Activated naive CD4-positive, alpha-beta T cell treated with anti-CD3 and anti-CD28 coated beads for 36 hours (primary cell): ENCODE measurements at places on chromosomes 3 and 15. TPM values are rescaled to one million over a fixed set of nuclear protein-coding genes. Genes with fewer than 3 reads are reported as not detected.

- DNase-seq, result no peak
Observed at GRCh38 chr3:81643721-81644120, 117.7 kb downstream of the GBE1 start.

- no peak for DNase-seq
Observed at GRCh38 chr3:182716114-182716688, 77.1 kb upstream of the ATP11B start.

GRCh38 chr3:77158730-77159581, 119.1 kb downstream of the ROBO2 start:
- no peak for DNase-seq

DNA sequence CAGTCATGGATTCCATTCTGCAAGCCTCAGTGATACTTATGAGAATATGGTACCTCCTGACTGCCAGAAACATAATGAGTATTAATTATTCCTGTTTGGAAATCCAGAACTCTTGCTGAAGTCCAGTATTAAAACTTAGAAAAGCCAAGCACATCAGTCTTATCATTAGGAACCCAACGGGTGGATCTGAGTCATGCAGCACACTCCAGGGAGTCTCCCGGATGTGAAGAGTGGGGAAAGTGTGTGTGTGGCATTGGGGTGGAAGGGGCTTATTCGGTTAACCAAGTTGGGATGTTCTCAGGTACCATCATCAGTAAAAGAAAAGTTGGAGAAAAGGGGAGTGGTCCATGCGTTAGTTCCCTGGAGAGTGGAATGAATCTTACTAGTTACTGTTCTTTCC, 181.1 kb downstream of the PLCL2 start:
- DNase-seq, result no peak

Gene PDZRN3
- not detected for total RNA-seq

Gene CD200R1
- 1.1 TPM for total RNA-seq

DNA sequence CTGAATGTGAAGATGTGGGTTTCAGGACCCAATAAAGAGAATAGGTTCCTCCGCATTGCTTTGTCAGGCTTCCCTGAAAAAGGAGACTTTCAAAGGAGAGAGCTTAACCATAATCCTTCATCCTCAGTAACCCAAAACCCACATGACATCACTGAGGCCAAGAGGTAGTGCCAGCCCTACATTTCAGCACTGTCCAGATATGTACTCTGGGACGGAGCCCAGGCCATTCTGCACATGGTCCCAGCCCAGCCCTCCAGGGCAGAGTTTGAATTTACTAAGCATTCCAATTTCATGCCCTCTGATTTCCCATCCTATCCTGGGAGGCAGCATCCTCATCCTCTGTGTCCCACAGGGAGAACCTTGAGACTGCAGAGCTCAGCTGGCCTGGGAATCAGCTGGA, 210.5 kb downstream of the GABRB3 start:
- no peak for DNase-seq

GRCh38 chr3:121871430-121871829, 22.8 kb upstream of the SLC15A2 start:
- no peak for DNase-seq

Gene GALNT15
- total RNA-seq, result not detected

DNA sequence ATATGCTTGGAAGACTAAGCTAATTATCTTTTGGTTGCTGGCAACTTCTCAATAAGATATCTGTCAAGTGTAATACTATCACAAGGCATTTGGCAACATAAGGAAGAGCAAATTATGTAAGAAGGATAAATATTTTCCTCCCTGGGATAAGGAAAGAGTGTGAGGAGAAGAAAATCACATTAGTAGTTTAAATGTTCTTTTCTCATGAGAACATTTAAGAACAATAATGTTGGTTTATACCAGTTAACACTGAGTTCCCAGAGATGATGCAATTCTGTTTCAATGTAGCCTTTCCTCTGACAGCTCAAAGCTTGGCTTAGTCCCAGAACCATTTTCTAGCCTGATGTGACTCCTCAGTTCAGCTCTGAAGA, 66.1 kb upstream of the NPHP3 start:
- no peak for DNase-seq

DNA sequence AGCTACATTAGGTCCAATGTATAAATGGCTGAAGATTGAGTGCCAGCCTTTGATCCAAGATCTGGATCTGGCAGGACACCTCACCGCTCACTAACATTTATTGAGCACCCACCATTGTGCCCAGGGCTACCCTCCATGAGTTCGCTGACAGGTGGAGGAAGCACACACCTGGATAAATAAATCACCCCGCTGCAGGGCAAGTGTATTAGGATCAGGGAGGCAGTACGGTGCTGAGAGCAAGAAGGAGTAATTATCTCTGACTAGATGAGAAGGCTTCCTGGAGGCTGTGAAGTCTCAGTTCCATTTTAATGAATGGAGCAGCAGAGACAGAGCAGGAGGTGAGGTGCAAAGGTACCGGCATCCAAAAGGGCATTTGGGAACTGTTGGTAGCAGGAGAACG, 104.1 kb downstream of the LIPC start:
- DNase-seq, result no peak

DNA sequence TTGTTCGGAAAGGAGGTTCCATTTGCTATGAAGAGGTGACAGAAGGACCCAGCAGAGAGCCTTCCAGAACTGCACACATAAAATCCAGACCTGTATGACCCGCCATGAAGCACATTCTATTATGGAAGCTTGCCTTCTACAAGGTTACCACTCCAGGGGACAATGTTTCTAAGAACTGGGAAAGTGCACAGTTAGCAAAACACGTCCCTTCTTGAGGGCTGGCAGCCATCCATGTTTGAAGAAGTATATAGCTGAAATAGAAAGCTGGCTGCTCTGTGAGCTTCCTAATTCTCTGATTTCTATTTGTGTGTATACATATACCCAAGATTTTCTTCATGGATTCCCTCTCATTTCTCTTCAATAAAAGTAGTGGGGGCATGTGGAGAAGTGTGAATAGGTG, 74.6 kb downstream of the CNTN3 start:
- no peak for DNase-seq

- no peak for DNase-seq
Observed at GRCh38 chr3:30320392-30320791, 286.0 kb upstream of the TGFBR2 start.

- DNase-seq, result no peak
Observed at GRCh38 chr3:42988097-42988496, 9.0 kb downstream of the GASK1A start.

DNA sequence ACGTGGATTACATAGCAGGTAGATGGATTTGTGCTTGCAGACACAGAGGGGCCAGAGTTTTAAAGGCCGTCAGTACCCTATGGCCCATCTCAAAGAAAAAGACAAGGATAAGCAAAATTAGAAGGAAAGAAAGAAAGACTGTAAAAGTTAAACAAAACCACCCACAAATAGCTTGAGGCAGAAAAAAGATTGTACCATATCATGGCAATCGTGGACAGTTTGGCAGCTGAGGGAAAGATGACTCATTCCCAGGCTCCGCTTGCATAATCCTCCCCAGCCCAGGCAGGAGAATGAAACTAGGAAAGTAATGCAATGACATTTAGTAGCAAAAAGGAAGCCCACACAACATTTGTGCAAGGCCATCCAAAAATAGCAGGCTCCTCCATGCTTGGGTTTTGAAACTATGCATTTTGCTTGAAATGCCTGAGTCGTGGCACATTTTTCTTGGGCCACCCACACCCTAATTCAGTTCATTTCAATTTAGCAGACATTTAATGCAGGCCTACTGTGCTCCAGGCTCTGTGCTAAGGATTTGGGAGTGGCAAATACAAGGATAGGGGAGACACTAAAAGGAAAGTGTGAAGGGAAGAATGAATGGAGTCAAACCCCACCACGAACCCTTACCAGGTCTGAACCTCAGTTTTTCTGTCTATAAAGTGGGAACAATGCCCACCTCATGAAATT, 40.9 kb upstream of the SMAD3 start:
- peak; percentile 64 for DNase-seq

Gene ADCY5
- total RNA-seq, result 0.10 TPM

GRCh38 chr15:68700455-68701123, 120.1 kb downstream of the ANP32A start:
- no peak for DNase-seq

DNA sequence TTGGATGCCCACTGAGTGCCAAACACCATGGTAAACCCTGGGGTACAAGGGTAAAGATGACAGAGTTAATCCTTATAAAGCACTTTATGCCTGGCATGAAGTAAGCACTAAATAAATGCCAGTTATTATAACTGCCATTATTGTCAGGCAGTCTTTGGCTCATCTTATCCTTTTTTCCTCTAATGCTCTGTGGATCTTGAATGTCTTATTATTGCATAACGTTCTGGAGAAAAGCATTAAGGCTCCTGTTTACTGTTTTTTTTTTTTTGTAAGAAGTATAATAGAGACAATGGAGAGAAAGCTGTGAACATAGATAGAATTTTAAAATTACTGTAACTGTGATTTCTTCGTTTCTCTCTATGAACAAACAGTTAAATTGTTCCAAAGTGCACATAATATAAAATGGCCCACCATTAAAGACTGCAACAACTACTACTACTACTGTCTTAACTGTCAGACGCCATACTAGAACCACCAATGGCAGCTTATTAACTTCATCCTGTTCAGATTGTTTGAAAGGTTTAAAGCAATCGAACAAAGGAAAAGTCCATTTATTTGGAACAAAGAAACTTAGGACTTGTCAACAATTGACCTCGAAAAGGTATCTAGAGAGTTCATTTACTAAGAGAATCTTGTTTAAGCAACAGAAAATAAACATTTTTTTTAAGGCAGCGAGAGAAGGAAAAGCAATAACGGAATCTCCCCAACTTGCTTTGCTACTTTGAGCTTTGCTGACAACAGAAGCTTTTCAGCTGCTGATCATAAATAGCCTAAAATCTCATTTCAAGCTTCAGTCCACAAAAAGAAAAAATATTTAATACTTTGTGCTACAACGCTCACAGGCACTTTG, 520.7 kb downstream of the ROBO1 start:
- no peak for DNase-seq

DNA sequence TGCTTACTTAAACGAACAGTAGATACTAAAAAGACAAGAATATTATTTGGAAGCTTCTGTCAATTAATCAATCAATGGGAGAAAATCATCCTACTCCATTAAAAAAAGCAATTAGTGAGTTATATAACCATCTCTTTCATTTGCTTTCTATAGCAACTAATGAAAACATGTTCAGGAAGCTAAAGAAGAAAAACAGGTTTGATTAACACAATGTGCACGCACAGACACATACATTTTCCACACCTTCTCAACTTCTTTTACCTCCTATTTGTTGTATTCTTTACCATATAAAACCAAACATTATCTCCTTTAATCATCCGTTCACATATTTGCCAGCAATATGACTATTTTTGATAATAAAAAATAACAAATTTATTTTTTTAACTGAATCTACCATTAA, 111.3 kb downstream of the GBE1 start:
- DNase-seq, result no peak

Gene EPHB3
- total RNA-seq, result not detected

DNA sequence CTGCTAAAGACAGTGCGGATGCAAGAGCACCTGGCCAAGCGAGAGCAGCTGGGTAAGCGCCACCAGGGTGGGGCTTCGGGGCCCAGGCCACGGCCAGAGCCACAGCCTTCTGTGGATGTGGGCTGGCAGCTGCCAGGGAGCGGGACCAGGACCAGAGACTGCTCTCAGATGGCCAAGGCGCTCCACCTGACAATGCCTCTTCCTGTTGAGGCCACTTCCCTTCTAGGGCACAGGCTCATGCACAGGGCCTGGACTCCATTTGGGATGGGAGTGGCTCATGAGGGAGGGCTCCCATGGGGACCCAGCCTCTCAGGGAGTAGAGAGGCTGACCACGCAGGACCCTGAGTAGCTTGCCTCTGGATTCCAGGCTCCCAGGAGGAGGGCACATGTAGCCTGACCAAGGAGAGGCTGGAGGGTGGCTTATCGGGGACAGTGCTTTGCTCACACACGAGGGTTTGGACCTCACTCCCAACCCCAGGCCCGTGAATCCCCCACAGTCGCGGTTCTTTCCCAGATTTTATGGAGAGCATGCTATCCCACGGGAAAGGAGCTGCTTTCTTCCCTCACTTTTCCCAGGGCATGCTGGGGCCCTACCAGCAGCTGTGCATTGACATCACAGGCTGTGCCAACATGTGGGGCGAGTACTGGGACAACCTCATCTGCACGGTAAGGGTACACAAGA, 25.1 kb downstream of the ACAA1 start:
- no peak for DNase-seq

GRCh38 chr3:159534496-159534895, 454.1 kb upstream of the IL12A start:
- DNase-seq, result no peak

DNA sequence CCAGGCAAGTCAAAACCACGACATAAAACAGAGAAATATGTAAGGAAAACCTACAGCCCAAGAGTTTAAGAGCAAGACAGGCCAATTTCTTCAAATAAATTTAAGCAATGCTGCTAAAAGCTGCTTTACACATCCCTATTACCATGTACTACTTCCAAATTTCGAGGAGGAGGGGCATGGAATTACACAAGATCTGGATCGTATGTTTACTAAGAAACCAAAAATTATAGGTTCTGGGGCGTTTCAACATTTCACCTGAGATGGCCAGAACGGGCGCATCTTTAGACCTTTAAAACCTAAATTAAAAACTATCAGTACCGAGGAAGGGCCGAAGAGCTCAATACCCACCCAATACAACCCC, 664 bp upstream of the NR2C2 start:
- DNase-seq, result no peak

- no peak for DNase-seq
Observed at GRCh38 chr3:132292042-132292441, 25.2 kb upstream of the ACP3 start.

DNA sequence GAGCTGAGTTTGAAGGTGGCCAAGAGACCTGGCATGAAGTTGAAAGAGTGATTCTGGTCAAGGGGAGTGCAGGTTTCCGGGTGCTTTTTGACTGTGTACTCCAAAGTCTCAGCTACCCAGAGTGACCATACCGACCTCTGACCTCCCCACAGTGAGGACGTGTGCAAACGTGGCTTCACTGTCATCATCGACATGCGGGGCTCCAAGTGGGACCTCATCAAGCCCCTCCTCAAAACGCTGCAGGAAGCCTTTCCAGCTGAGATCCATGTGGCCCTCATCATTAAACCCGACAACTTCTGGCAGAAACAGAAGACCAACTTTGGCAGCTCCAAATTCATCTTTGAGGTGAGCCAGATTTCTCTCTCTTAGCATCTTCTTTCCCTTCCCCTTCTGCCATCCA, 272.4 kb upstream of the ROPN1 start:
- DNase-seq, result no peak

Gene ACVR2B
- total RNA-seq, result 6.5 TPM

GRCh38 chr15:99965376-99965775, 232.1 kb upstream of the LYSMD4 start:
- DNase-seq, result no peak

Gene AHSG
- total RNA-seq, result not detected

Gene PFKFB4
- total RNA-seq, result 5.1 TPM
